MM.1S (cell line): ENCODE measurements at places on chromosomes 7 and 10.

DNA sequence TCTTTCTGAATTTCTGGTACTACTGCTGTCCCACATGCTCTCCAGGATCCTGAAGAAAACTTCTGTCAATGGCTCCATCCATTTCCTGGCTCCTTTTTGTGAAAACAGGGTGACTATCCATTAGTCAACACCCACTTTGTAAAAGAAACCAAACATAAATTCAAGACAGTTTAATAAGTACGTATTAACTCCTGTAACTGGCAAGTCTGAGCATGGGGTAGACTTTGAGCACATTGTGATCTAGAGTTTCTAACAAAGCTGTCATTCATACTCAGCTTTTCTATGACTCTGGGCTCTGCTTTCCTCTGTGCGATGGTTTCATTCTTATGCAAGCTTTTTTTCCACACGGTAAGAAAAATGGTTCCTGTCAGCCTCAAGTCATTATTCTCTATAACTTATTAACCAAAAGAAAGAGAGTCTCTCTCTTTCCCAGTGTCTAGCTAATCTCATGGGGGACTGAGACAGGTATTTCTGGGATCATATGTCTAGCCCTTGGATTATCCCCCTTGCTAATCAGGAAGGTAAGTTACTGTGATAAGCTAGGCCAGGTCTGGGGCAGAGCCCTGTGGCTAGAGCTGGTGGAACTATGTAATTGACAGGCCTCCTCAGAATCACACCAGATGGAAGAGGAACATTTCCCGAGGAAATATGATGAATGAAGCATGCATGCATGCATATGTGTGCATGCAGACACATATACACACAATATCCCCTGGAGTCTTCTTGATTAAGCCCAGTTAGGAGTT is 98.5 kb downstream of the GNAI1 start:
- DNase-seq, result no peak

DNA sequence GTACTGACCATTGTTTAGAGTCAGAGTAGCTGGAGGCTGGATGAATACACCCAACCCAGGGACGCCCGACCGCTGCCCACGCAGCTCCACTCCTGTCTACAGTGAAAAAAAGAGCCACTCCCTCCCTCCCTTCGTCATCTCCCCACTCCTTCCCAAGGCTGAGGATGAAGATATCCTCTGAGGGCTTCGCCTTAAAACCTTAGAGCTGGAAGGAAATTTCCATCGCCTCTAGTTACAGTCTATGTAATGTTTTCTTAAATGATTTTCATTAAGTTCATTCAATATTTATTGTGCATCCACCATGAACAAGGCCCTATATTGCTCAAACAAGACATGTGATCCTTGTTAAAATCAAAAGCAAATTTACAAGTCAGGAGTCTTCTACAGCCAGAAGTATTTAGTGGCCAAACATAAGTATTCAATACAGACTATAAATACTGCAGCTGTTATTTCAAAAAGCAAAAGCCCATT is 11.3 kb upstream of the SLIT1 start:
- no peak for DNase-seq

GRCh38 chr7:131302876-131303707 is 24.6 kb upstream of the MKLN1 start:
- DNase-seq, result peak; percentile 66

- no peak for DNase-seq
Measured at GRCh38 chr7:47715631-47716068, 133.7 kb upstream of the TNS3 start.

GRCh38 chr10:77738496-77739158 is 101.0 kb upstream of the KCNMA1 start:
- DNase-seq, result no peak

GRCh38 chr10:110919349-110919931 is at the start of gene SHOC2:
SHOC2 (plus strand) TSS chr10:110919604; CDS start chr10:110964359, 44,755 bp downstream.
- peak; percentile 70 for DNase-seq

DNA sequence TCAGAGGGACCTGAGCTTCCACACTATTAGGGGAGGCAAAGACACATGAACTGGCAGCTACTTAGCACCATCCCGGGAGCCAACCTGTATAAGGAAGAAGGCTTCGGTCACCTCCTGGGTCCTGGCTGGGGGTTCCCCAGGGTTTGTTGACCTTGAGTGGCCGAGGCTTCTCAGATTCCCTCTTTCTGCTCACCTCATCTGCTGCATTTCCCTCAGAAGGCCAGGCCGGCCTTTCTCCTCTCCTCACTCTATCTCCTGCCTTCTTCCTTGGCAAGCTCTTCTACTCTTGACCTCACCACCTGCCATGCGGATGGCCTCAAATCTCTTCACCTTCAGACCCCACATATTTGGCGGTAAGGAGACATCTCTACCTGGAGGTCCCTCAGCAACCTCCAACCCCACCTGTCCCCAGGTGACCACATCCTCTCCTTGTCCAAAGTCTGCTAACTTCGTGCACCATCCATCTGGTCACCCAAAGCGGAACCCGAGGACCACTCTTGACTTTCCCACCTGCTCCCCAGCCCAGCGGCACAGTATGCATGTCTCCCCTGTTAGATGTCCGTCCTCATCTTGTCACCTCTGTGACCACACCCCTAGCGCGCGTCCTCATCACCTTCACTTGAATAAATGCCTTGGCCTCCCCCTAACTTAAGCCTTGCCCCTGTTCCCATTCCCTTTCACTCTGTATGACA is 133.8 kb upstream of the UNC5B start:
- DNase-seq, result no peak

GRCh38 chr10:44385696-44386441 is 972 bp upstream of the CXCL12 start:
- no peak for DNase-seq

- DNase-seq, result no peak
Measured at GRCh38 chr7:3917436-3917835, 616.4 kb downstream of the SDK1 start.
